Stimulated activated naive CD8-positive, alpha-beta T cell treated with anti-CD3 and anti-CD28 coated beads, Interleukin-15, Interleukin-2, amounts not matched to agents 100 U/mL and 50 U/mL, for 24 hours (primary cell): ENCODE measurements at places on chromosomes 11 and 22.

GRCh38 chr11:10762913-10763421, 11.9 kb downstream of the CTR9 start:
- DNase-seq = no peak

DNA sequence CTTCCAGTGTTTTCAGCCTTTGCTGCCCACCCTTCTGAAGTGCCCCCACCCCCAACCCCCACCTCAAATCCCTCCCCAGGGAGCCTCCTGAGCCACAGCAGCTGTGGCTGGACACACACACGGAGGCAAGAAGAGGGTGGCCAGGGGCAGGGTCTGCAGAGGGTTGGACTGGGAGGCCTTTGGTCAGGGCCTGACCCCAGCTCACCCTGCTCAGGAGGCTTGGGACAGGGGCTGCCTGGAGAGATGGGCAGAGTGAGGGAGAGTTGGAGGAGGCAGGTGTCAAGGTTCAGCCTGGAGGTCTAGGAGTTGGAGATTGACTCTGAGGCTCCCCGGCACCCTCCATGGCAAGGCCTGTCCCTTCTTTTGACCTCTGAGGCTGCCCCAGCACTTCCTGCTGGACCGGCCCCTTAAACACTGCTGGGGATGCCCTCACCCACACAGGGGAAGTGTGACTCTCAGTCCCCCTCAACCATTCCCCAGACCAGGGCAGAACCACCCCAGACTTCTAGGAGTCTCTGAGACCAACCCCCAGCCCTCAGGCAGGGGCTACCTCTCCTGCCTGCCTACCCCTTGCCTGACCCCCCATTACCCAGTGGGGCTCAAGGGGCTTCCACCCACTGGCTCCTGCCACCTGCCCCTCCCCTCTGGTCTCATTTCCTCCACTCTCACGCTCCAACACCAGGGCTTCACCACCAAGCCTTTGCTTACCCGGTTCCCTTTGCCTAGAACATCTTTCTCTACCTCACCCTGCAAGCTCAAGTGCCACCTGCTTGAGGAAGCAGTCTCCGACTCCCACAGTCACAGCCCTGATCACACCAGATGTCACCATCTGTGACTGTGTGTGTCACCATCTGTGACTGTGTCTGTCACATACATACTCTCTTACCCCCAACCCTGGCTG, 8.6 kb downstream of the ARAP1 start:
- DNase-seq = no peak

DNA sequence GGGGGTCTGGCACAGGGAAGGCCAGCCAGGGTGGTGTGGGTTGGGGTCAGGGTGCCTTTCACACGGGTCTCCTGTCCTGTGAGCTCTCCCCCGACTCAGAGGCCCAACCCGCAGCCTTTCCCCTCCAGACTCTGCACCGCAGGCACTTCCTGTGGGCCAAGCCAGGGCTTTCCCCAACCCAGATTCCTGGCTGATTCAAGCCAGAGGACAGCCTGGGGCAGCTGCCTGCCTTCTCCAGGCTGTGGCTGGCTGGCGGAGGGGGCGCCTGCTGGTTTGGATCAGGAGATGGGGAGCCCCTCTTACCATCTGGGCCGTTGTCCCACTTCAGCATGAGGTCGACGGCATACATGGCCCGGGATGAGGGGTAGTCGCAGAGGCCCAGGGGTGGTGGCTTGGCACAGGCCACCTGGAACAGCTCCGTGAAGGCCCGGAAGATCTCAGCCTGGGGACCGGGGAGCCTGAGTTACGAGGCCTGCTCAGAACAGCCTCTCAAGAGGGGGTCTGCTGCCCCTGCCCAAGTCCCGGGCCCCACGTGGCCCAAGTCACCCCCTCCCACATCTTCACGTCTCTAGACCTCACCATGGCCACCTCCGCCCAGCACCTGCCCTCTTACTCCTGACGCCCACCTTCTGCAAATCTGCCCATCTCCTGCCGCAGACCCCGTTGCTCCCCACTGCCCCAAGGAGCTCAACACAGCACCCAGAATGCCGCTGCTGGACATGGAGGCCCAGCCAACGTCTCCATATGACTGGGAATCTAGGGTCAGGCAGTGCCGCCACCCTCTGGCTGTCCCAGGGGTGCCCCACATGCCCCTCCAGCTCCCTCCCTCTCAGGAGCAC, 17.3 kb downstream of the TSPO start:
- DNase-seq = no peak

DNA sequence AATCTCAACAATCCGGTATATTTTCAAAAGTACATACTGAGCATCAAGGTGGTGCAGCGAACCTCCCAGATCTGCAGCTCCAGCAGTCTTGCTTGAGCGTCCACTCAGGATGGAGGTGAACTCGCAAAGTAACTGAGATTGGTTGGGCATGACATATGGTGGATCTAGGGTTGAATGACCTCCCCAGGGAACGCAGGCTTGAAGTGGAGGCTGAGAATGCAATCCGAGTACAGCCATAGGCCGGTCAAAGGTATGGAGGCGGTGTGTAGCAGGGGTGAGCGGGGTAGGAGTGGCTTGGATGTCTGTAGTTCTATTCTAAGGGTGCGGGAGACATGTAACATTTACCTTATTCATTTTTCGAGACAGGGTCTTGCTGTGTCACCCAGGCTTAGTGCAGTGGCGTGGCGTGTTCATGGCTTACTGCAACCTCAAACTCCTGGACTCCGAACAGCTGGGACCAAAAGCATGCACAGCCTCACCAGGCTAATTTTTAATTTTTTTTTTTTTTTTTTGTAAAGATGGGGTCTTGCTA, 631 bp upstream of the C22orf39 start:
- DNase-seq = peak; percentile 27
